ENCODE measurements at places on chromosomes 4 and X.

DNA sequence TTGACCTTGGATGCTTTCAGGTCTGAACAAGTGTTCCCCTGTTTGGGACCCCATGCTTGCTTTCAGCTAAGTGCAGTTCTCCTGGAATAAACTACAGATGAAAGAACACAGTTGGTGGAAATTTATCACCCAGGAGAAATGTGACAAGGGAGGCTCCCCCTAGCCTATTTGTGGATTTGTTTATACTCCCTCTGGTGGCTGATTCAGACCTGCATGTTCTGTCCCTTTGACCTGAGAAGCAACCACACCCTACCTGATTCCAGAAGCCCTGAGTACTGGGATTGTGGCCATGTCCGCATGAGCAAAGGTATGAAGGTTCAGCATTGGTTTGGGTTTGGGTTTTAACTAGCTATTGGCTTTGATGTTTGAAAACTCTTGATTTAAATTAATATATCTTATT lies 440.9 kb downstream of the MID1IP1 start:
- DNase-seq = peak; percentile 4

- DNase-seq = peak; percentile 60
Observed at GRCh38 chrX:70613295-70613694, 168.7 kb downstream of the DLG3 start.

- DNase-seq = no peak
Observed at GRCh38 chrX:76439188-76439587, 11.7 kb downstream of the MAGEE1 start.

DNA sequence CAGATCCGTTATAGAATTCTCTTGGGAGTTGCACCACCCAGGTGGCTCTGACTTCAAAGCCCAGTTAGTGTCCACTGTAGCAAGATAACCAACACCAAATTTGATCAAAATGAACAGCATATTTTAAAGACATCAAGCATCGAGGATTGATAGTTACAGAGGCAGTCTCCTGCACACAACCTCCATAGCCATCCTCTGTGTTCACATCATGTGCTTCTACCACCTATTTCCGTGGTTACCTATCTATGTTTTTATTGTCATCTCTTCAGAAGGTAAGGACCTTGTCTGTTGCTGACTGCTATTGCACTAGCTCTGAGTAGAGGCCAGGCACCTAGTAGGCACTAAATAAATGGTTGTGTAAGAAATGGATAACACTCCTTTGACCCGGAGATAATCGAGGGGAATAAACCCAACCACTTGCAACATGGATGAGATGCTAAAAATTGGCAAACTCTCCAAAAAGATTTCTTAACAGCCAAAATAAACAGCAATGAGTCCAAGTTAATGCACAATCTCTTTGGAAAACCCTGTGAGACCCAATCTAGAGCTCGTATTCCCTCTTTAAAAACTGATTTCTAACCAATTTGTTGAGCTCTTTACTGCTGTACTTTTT lies 14.7 kb upstream of the C1QTNF7 start:
- no peak for DNase-seq

DNA sequence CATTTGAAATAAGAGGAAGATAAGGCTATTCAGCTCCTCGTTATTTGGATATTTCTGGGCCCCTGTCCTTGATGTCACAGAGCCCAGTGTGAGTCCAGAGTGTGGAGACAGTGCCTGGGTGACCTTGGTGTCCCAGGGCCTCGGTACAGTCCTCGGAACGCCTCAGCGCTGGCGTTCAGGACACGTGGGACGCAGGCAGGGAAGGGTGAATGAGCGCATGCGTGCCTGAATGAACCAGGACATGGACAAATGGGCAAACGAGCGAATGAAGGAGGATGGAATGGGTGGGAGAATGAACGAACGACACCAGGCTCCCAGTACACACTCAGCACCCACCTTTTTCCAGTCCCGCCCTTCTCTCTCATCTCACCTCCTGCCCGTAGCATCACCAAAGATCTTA lies 44.2 kb downstream of the EVC start:
- DNase-seq = no peak

- DNase-seq = no peak
Observed at GRCh38 chr4:69518102-69518501, 22.4 kb upstream of the UGT2B4 start.

- peak; percentile 80 for DNase-seq
Observed at GRCh38 chrX:23901805-23902204, 5.9 kb downstream of the APOO start.

DNA sequence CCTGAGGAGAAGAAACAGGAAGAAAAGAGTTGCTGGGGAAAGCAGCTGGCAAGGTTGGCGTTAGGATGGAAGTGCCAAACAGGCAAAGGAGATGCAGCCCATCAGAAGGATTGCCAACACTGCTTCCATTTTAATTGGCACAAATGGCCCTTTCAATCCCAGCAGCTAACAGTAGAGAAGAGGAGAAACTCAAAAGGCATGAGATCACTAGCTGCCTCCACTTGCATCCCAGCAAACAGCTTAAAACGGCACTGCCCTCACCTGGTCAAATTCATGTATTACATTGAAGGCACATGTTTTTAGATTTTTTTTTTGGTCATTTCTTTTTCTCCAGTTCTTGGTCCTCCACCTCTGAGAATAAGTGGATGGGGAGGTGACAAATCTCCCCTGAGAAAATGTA lies 14.9 kb upstream of the LOC101059915 start:
- peak; percentile 57 for DNase-seq

- no peak for DNase-seq
Observed at GRCh38 chr4:127362686-127363085, 270.1 kb upstream of the INTU start.

DNA sequence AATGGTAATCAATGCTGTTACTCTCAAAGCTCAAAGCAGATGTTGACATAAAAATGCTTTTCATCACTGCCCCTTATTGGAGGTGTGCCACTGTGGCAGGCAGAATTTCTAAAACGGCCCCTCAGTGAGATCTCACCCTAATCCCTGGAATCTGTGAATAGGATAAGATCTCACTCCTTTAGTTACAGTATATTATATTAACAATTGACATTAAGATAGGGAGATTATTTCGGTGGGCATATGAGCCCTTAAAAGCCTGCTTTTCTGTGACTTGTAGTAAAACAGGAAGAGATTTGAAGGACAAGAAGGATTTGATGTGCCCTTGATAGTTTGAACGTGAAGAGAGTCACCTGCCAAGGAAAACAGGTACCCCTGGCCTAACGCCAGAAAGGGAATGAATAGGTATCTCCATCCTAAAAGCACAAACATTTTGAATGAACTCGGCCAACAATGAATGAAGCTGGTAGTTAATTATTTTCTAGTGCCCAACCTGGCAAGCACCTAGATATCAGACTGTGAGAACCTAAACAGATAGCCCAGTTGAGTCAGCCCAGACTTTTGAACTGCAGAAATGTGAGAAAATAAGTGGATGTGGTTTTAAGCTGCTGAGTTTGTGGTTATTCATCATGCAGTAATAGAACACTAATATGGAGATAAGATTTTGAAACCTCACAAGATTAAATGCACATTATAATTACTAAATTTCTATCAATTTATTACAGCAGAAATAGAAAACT lies 881.6 kb downstream of the PCDH18 start:
- no peak for DNase-seq

DNA sequence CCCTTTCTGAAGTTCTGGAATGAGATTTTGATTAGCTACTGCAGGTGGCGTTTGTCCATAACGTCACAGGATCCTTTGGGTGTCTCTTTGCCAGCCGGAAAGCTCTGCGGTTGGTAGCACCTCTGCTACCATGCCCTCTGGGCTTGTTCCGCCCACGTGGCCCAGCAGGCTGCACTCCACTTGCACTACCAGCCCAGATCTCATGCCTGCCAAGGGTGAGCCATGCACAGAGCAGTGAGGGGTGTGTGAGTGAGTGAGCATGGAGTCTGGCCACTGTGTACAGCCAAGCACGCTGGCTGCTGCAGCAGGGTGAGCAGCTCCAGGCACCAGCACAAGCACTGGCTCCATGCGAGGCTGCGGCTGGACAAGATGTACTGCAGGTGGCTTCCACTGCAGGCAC lies 6.6 kb upstream of the HNRNPD start:
- no peak for DNase-seq

GRCh38 chr4:6090931-6091330 lies 72.7 kb upstream of the C4orf50 start:
- DNase-seq = no peak

DNA sequence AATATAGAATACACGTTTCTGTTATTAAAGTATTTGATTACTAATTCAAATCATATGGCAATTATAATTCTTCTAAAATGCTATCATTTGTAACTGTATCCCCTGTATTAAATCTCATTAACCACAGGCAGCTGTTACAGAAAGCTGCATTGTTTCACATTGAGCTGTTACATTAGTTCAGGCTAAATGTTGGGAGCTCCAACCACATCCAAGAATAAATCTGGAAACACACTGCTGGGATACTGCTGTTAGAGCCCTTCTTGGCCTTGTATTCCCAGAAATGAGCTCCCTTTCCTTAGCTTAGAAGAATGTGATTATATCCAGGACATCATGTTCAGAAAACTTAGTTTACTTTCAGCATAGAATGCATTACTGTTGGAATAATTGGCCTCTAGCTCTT lies 48.2 kb downstream of the GUCY1B1 start:
- peak; percentile 81 for DNase-seq

- no peak for DNase-seq
Observed at GRCh38 chr4:95355021-95355420, 193.8 kb downstream of the UNC5C start.

DNA sequence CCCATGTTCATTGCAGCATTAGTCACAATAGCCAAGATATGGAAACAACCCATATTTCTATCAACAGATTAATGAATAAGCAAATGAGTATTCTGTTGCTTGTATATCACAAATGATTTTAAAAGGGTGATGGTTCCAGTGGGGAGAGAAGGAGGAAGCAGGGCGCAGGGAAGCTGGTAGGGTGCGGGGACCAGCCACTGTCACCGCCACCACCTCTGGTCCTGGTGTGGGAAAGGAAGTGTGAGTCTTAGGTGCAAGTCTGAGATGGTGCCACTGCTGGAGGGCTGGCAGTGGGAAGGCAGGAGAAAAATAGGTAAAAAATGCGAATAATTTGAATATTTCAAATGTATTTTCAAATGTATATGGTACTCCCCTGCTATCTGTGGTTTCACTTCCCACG lies 286.8 kb upstream of the DDX53 start:
- no peak for DNase-seq

- DNase-seq = peak; percentile 99
Observed at GRCh38 chr4:24778464-24779225, 16.7 kb upstream of the SOD3 start.

DNA sequence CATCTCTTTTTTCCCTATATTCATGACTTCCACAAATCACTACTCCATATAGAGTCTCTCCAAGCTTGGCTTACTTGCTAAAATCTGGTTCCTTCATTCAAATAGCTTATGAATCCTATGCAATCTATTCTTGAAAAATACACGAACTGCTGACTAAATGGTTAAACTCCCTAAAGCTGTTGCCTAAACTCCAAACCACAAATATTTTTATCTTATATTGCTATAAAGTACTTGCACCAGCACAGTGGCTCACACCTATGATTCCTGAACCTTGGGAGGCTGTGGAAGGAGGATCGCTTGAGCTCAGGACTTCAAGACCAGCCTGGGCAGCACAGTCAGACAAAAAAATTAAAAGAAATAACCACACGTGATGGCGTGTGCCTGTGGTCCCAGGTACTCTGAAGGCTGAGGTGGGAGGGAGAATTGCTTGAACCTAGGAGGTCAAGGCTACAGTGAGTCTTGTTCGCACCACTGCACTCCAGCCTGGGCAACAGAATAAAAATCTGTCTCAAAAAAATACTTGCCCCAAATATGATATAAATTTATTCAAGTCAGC lies 2.2 kb downstream of the FBXO8 start:
- DNase-seq = no peak

DNA sequence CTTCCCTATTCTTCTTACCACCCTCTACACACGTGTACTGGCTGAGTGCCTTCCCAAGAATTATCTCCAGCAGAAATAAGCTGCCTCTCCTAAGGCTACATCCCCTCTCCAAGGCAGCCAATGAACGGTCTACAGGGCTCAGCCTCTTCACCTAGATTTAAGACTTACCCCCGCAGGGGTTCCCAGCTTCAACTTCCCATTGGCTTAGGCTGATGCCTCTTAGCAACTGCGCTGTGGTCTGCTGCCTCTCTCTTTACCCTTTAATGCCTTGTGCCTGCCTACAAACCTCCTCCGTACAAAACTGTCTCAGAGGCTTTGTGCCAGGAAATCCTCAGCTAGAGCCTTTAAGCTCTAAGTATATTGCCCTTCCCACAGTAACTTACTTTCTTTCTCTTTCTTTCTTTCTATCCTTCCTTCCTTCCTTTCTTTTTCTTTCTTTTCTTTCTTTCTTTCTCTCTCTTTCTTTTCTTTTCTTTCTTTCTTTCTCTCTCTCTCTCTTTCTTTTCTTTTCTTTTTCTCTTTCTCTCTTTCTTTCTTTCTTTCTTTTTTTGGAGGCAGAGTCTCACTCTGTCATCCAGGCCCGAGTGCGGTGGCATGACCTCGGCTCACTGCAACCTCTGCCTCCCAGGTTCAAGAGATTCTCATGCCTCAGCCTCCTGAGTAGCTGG lies 15.1 kb upstream of the PIGA start:
- DNase-seq = no peak

DNA sequence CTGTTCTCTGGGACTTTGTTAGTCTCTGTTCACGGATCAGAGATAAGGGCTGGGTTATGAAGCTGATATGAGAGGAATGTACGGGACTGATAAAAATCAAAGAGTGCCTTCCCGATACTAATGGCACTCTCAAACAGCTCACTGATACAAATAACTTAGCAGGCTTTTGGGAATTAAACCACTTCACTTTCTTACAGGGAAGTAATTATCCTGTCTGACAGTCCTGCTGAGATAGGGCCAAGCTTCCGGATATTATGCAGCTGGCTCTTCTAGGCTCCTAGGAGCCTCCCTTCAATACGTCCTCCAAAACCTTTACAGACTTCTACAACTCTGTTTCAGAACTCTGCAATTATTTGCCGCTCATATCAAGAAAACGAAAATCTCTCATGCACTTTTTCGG lies 418.0 kb downstream of the NLGN4X start:
- no peak for DNase-seq

DNA sequence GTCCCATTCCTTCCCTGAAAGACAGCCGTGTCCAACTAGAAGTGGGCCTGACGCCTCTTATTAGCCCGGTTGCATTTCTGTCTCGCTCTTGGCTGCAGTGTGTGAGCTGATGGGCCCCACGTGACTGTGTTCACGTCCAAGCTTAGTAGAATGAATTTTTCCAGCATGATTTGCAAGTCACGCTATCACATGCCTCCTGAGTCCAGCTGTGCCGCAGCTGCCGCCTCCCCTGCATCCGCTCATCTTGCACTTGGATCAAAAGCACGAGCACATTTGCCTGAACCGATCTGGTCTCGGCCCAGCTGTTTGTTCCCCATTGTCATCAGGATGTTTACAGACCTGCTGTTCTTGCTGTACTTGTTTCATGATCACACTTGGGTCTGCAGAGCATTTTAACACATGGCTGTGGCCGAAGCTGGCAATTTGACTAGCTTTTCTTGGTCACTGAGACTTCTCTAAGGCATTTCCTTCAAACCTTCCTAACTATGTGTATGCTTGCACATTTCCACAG lies 126.5 kb downstream of the KIT start:
- peak; percentile 99 for DNase-seq

- DNase-seq = no peak
Observed at GRCh38 chr4:97432551-97432950, 710.7 kb downstream of the STPG2 start.

All from EH (cell line).